ENCODE measurements at places on chromosomes 1 and 21.

DNA sequence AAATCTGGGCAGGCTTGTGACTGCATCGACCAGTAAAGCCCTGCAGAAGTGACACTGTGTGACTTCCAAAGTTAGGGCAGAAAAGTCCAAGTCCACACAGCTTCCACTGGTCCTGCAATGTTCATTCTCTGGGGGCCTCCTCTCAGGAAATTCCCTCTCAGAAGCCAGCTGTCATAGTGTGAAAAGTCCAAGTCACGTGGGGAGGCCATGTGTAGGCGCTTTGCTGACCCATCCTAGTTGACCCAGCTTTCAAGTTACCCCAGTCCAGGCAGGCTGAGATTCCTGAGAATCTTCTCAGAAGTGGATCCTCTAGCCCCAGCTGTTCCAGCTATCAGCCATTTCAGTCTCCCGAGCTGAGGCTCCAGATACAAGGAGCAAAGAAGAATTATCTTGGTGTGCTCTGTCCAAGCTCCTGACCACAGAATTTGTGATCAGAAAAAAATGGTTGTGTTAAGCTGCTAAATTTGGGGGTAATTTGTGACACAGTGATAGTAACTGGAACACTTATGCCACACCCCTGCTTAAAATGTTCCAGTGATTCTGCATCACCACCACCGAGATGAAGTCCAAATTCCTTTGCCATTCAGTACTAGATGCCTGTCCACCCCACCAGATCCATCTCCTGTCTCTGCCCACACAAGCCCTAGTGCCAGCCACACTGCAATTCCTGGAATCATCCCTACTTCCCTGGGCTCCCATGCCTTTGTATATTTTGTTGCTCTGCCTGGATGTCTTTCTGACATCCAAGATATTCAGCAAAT is 2.5 kb upstream of the STUM start:
- no peak for DNase-seq

- no peak for DNase-seq
Observed at GRCh38 chr1:22494144-22494543, 42.5 kb downstream of the ZBTB40 start.

DNA sequence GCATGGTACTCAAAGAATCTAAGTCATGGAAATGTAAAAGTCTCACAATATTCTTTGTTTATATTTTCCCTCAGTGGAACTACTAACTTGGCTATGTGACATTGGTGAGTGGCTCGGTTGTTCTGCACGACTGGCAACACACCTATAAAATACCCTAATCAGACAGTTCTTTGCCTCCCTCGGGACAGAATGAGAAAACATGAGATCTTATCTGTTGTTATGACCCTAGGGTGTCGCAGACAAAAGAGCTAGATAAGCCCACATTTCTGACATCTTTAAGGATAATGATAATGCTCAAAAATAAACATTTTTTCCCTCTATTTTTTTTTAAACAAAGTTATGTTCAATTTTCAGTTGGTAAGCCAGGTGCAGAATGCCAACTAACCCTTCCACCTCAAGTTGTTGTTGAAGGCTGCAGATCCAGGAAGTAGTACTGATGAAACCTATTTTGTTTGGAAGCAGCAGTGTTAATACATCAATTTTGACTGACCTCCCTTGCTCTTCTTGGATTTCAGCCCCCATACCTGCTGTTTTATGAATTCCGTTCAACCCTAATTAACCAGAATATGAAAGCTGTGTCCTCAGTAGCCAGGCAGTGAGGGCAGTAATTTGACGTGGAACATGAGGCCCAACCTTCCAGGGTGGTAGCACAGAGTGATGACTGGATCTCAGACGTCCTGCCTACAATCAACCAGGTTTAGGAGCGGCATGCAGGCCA is 108.7 kb upstream of the DUSP10 start:
- no peak for DNase-seq

DNA sequence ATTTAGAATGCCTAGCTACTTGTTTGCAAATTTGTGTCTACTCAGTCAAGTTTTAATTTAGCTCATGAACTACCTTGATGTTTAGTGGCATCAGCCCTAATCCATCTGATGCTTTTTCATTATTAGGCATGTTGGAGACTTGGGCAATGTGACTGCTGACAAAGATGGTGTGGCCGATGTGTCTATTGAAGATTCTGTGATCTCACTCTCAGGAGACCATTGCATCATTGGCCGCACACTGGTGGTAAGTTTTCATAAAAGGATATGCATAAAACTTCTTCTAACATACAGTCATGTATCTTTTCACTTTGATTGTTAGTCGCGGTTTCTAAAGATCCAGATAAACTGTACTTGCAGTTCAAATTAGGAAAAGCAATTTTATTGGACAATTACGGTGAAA is 7.6 kb downstream of the SOD1 start:
- no peak for DNase-seq

DNA sequence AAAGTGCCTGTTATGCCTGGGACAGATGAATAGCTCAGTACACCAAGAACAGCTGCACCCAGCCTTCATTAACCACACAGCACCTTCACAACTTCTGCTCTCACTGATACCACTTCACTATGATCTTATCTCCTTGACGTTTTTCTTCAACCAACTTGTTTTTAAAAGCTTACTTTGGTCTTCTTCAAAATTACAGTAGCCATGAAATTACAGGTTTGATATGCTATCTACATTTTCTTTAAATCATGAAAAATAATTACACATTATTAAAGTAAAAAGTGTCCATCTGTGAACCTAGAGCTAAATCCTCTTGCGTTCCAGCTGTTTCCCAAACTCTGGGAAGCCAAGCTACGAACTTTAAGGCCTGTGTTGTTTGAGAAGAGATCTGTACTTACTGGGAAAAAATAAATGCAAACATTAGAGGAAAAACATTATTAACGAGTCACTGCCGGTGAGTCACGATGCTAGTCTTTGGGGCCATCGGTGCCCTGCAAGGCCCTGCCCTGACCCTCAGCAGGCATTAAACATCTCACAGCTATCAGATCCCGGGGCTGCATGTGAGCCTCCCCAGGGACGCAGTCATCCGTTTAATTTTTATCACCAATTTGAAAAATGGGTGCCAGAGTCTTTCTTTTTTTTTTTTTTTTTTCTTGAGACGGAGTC is 56.3 kb upstream of the GPR153 start:
- DNase-seq: peak; percentile 41

GRCh38 chr21:26194811-26195251 is 24.3 kb upstream of the APP start:
- peak; percentile 20 for DNase-seq

DNA sequence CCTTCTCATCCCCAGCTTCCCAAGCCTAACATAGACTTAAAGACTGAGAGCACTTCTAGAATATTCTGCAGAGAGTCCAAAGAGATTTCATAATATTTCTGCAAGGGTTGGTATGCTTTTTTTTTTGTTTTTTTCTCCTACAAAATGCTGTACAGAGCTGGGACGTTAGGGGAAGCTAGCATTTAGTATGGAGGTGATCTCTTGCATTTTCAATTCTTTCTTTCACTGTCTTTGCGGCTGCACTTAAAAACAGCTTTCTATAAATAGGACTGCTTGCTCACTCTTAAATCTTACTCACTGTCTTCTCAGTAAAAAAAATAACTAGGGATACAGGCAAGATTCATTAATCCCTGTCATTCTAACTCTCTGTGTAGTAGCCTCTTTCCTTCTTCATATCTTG is 7.4 kb downstream of the DSCAM start:
- no peak for DNase-seq

- no peak for DNase-seq
Observed at GRCh38 chr1:14602136-14602535, 3.7 kb downstream of the KAZN start.

DNA sequence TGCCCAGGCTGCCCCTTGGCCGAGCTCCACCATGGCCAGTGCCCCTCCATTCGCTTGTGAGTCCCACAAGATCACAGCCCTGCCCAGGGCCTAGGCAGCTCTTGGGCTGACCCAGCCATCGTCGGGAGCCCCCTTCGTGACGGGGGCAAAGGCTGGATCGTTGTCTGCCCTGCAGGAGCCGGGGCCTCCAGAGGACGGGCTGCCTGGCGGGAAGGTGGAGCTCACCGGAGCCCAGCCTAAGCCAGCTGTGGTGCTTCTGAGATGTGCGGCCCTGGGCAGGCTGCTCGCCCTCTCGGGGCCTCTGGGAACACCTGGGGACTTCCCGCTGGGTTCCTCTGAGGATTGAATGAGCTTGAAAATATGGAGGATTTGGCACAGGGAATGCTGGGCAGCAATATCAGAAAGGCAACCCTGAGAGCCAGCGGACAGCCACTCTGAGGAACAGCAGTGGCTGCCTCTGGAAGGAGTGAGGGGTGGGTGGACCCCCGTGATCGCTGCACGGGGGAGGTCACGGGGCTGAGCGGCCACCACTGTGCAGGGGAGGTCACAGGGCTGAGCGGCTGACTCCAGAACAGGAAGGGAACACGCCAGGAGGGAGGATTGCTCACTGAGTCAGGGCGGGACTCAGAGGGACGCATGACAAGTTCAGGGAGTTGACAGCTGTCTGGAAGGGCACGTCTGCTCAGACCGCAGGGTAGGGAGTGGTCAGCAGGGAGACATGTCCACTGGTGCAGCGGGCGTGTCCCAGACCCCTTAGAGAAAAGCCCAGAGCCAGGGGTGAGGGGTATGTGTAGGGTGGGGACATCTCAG is 19.3 kb downstream of the TP73 start:
- DNase-seq: no peak

GRCh38 chr1:55311057-55311641 is 96.0 kb upstream of the USP24 start:
- no peak for DNase-seq

DNA sequence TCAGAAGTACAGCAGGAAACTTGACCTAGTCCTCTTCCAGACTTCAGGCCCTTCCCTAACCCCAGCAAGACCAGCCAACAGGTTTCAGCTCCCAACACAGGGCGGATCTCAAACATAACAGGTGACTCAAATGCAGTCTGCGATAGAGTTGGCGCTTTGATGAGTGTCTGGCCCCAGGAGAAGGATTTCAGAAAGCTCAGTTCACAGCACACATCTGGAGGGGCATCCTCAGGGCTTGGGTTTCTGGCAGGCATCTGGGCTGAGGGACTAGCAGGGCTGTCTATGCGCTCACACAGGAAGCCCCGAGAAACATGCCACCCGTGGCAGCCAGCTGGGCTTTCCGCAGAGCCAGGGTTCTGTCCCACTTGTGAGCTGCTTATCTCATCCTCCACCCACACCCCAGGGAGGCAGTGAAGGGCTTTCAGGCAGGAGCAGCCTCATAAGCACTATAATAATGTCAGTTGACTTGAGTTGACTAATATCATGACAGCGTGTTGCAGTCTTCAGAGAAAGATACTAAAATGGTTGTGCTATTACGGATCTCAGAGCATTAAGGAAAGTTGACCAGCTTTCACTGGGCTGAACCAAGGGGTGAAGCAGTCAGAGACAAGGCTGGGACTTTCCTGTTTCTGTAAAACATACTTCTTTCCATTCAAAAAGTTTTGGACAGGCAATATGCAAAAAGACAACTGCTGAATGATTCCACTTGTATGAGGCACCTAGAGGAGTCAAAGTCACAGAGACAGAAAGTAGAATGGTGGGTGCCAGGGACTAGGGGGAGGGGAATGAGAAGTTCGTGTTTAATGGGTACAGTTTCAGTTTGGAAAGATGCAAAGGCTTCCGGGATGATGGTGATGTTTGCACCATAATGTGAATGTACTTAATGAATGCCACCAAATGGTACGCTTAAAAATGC is 233.0 kb upstream of the IRF2BP2 start:
- no peak for DNase-seq

DNA sequence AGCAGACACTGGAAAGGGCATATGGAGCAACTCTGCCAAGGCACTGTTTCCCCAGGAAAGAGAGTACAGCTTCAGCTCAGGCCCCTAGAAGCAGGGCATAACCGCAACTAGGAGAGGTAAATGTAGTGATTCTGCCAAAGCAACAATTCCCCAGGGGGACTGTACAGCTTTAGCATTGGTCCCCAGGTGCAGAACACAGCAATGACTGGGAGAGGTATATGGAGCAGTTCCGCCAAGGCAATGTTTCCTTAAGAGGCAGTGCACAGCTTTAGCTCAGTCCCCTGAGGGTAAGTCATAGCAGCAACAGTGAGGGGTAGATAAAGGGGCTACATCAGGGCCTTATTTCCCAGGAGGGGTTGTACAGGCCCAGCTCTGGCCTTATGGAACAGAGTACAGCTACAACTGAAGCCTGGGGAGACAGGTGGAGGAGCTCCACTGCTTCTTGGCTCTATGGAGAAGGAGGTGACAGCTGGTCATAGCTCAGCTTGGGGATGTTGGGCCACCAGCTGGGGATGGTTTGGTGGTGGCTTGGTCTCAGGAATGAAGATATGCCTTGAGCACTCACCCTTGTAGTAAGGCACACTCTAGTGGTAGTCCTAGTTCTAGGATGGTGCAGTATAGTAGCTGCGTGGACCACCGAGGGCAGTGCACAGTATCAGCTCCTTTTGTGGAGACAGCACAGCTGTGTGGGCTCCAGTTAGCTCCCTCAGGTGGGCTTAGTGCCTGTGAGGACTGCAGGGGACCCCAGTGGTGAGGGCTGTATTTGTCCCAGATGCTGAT is 582.7 kb downstream of the PTPRC start:
- no peak for DNase-seq

DNA sequence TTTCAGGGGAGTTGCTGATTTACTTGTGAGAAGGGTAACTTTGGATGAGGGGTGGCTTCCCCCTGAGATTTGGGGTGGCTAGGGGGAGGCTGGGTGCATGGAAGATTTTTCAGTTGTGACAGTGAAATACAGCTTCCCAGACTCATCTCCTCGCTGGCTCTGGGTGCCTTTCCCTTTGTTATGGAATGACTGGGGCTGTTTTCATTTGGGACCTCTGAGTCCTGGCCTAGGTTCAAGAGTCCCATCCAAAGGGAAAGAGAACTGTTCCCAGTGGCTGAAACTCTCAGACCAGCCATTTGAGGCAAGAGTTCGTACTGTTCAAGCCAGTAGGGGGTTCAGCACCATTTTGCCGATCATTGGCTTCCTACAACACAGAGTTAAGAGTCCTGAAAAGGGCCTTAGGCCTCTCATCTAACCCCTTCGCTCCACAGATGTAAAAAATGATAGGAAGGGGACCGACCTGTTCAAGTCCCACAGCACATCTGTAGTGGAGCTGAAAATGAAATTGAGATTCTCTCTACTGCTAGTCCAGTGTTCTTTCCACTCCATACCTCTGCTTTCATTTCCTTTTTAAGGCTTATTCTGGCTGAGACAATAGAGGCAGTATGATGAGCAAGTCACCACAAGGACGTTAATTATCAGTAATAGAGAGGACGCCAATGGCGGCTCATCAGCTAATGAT is 958 bp downstream of the DDR2 start:
- no peak for DNase-seq

GRCh38 chr1:8364528-8365442 is 46.9 kb downstream of the SLC45A1 start:
- DNase-seq: no peak

GRCh38 chr1:208242146-208242545 is 2.0 kb downstream of the PLXNA2 start:
- DNase-seq: no peak

DNA sequence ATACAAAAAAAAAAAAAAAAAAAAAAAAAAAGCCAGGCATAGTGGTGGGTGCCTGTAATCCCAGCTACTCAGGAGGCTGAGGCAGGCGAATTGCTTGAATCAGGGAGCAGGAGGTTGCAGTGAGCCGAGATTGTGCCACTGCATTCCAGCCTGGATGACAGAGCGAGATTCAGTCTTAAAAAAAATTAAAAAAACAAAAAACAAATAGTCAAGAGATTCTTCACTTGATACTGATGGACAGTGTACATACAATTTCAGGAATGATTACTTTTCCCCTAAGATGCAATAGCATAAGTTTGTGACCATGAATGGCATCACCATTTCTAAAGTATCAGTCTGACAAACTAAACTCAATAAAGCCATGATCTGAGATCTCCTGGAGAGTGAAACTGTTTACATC is 60.8 kb upstream of the IVNS1ABP start:
- DNase-seq: no peak

All from NCI-H2227 treated with DMSO at 0.1 percent for 48 hours (cell line).